ENCODE measurements at places on chromosomes 6 and 20.

GRCh38 chr20:52303281-52303950 lies 111.8 kb upstream of the ZFP64 start:
- no peak for DNase-seq

GRCh38 chr6:75372884-75373283 lies 88.3 kb upstream of the TMEM30A start:
- no peak for DNase-seq

DNA sequence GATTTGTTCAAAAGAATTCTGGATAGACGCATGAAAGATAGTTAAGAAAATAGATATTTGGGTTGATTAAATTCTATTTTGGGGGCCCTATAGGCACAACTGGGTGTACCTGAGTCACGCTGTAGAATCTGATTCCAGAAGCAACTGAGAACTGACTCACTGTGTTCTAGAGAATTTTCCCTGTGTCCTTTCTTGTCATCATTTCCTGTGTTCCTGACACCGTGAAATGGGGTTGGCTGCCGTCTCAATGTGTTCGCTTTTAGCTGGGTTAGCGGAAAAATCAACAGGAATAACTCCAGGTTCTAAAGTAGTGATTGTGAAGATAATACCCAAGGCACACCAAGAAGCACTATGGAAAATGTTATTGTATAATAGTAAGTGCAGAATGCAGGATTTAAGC lies 5.0 kb downstream of the GCNT2 start:
- DNase-seq = peak; percentile 22

GRCh38 chr6:87182321-87182720 lies 27.0 kb downstream of the ZNF292 start:
- DNase-seq = no peak

DNA sequence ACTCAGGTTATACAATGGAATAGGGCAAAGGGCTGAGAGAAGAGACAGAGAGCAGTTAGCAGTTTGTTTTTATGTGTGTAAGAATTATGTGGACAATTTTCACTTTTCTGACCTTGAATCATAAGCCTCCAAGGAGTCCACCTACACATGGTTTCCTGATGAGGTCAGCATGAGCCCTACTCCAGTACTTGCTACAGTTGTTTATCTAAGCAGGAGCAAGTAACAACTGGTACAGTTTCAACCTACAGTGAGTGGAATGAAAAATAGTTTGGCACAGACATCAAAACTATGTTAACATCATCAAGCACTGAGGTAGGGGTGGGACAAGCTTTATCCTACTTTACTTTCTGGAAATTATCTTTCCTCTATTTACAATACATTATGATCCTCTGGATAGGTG lies 426.7 kb upstream of the ID4 start:
- no peak for DNase-seq

DNA sequence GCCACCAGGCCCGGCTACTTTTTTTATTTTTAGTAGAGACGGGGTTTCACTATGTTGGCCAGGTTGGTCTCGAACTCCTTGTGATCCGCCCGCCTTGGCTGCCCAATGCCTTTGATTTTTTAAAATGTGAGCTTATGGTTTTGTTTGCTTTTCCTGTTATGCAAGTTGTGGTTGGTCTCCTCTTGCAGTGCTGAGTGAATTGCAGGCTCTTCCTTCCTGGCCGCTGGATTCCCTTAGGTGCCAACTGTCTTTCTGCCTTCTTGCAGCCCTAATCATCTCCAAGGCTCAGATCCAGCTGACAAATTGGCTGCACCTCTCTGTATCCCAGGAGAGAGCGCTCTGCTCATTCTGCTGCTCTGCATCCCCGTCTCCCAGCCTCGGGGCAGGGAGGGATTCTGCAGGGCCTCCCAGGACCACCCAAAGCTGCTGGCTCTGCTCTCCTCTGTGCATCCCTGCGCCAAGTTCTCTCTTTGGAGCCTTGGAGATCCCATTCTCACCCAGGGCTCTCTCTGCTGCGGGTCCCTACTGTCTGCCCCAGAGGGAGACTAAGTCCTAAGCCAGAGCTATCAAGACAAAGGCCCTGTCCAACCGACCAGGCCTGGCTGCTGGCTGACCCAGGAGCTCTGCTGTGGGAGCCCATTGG lies 14.1 kb upstream of the EMILIN3 start:
- no peak for DNase-seq

GRCh38 chr6:36820700-36821580 lies 18.3 kb downstream of the CPNE5 start:
- peak; percentile 88 for DNase-seq

DNA sequence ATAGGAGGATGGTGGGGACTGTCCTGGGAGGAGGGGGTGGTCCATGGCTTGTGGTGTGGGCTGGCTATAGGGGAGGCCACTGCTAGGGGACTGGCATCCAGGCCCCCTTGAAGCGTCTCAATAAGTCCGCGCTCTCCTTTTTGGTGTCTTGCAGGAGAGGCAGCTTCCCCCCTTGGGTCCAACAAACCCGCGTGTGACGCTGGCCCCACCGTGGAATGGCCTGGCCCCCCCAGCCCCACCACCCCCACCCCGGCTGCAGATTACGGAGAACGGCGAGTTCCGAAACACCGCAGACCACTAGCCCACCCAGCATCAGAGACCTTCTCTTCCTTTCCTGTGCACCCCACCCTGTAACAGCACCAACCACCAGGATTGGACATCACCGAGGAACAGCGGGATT lies 2.8 kb upstream of the ZBTB9 start:
- no peak for DNase-seq

GRCh38 chr20:19743640-19743995 lies 14.4 kb upstream of the RIN2 start:
- DNase-seq = no peak

DNA sequence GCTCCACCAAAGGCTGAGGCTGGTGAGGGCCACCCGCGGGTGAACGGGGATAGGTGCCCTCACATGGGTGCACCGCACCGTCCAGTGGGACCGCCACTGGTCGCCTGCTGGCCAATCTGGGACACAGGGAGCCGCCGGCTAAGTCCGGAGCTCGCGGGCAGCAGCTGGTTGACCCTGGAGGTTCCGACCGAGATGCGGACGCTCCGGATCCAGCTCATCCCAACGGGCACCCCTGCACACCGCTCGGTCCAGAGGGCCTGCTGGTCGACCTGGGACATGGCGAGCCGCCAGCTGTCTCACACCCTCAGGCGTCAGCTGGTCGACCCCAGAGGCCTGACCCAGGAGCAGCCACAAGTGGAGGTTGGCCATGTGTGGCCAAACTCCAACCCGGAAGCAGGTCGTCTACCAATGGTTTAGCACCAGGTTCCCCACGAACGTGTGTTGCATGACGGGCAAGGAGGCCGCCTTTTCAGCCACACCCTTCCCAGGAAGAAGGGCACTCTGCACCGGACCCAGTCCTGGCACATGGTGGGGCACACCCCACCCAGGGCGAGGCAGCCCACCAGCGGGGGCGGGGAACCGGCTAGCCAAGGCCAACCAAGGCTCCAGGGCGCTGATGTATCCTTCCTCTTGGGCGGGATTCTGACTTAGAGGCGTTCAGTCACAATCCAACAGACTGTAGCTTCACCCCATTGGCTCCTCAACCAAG lies 746.0 kb upstream of the DEFB115 start:
- no peak for DNase-seq

GRCh38 chr6:33104887-33105286 lies 29.1 kb downstream of the HLA-DPB1 start:
- no peak for DNase-seq

GRCh38 chr20:58634521-58635278 lies 16.4 kb upstream of the STX16 start:
- DNase-seq = peak; percentile 56

DNA sequence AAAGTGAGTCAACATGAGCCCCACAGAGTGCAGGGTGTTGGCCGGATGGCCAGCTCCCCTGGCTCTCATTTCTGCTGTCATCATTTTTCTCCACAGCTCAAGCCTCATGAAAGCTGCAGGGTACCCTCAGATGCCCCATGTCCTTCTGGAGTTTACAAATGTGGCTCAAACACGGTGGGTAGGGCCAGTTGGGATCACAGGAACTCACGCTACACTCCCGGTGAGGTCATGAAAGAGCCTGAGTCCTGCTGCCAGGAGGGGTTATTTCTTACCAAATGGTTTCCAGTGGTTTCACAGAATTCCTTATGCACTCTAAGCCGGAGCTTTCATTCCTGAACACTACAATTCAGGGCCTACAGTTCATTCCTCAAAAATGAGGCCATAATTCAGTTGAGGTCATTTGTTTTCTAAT lies 78.7 kb downstream of the TMEM170B start:
- DNase-seq = peak; percentile 98

GRCh38 chr6:30931969-30932645 lies at the start of gene SFTA2:
Gene SFTA2 (minus strand): TSS chr6:30932170. CDS start chr6:30932096, 74 bp downstream.
- no peak for DNase-seq

DNA sequence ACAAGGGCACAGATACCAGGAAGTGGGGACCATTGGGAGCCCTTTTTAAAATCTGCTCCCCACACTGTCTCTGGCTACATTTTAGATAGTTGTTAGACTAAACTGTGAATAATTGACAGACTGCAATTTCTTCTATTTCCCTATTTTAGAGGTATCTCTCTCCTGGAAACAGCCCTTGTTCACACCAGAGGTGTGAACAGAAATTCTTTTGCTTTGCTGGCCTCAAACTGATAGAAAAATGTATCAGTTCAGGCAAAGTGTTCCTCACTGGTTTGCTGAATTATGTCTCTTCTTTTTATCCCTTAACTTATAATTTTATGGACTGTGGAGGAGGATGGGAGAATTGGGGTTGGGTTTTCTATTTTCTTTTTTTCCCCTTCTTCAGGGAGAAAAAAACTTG lies 513.2 kb upstream of the SULF2 start:
- DNase-seq = no peak

GRCh38 chr6:67133973-67134372 lies 1426.9 kb upstream of the EYS start:
- no peak for DNase-seq

DNA sequence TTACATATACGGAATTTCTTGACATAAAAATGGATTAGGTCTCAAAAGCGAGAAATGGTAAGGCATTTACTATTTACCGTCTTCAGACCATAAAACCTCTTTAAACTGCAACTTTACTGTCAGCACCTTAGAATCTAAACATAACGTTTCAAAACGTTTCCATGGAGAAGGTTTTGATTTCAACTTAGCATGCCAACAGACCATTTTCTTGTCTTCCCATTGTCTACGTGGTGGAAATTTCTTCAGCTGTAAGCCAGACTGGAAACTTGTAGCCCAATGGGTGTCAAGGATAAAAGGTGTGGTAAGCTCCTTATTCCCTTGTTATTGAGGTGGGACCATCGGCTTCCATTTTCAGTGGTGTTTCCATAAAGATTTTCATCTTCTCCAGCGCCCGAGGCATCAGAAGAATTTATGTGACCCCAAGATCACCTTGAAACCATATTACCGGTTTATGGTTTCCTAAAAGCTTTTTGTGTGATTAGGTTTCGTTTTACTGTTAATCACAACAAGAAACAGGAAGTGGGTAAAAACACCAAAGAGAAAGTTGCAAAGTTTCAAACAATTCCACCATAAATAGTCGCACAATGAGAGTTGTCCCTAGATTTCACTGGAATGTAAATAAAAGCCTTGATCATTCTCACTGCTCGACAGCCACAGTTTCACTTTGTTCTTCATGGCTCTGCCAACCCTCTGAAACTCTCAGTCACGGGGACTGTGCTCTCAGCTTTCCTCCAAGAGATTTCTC lies 63.0 kb upstream of the CD2AP start:
- peak; percentile 92 for DNase-seq

DNA sequence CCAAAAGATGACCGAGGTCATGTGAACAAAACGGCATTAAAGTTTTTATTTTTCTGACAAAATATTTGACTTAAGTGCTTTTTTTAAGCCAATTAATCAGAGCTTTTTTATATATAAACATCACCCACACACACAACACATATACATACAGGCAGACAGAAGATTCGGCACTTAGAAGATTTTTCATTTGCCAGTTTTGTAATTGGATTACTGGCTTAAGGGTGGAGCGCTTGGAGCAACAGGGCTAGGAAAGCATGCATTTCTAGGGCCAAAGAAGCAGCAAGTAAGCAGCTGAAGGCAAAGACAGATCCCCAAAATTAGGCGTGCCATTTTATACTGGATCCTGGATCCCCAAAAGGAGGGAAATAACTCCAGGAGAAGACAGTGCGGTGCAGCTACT lies 30.3 kb downstream of the SAMD5 start:
- DNase-seq = no peak

DNA sequence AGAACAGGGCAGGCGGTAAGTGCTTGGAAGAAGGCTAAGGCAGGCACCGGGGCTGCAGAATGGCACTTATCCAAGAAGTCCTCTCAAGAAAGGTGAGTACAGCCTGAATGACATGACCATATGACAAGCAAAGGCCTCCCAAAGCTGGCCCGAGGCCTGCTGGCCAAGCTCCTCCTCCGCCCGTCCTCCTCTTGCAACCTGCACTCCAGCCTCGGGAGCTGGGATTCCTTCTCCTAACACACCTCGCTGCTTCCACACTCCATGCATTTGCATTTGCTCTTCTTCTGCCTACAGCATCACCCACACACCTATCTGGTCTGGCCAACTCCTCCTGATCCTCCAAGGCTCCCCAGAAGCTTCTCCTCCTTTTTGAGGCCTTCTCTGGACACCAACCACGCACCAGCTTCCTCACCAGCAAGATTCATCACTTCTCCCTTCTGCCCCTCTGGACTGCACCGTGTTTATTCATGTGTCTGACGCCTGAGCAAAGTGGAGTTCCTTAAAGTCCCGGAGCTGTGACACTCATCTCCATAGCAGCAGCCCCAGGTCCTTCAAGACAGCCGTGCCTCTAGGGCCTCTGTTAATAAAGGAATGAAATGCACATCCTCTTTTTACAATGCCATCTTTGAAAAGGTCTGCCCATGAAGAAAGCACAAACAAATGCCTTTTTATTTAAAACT lies 32.3 kb downstream of the CNKSR3 start:
- DNase-seq = peak; percentile 58

DNA sequence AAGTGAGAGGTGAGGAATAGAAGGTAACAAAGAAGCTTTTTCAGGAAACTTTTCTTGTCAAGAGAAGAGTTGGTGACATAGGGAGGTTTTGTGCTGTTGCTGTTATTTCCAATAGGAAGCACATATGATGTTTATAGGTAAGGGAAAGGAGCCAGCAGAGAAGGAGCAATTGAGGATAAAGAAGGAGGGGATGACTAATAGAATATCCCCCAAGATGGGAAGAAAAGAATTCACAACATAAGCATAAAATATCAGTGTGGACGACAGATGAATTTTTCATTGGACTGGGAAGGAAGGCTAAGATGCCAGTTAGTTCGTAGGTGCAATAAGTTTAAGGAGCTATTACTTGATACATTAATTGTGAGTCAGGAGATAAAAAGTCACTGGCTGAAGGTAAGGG lies 8.5 kb upstream of the BEND6 start:
- no peak for DNase-seq

DNA sequence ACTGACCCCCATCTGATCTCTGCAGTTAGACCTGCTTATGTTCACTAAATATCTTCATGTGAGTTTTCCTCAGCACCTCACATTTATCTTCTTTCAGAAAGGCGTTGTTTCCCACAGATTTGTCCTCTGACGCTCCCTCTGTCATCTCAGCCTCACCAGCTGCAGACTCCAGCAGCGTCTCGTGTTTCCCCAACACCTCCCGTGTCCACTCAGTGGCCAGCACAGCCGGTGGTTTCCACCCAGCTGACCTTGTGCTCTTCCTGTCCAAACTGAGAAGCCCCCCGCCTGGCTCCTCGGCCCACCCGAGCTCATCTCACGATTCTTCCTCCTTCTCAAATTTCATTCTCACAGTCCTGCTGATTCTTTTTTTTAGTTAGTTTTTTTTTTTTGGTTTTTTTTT lies 12.5 kb downstream of the ERMARD start:
- DNase-seq = no peak

Measured in mesenchymal stem cell (in vitro differentiated cells and primary cell).